Stimulated activated CD4-positive, alpha-beta T cell treated with anti-CD3 and anti-CD28 coated beads, TNF-alpha, amount 100 ng/mL, for 1 hour (primary cell): ENCODE measurements at places on chromosomes 12 and 14.

DNA sequence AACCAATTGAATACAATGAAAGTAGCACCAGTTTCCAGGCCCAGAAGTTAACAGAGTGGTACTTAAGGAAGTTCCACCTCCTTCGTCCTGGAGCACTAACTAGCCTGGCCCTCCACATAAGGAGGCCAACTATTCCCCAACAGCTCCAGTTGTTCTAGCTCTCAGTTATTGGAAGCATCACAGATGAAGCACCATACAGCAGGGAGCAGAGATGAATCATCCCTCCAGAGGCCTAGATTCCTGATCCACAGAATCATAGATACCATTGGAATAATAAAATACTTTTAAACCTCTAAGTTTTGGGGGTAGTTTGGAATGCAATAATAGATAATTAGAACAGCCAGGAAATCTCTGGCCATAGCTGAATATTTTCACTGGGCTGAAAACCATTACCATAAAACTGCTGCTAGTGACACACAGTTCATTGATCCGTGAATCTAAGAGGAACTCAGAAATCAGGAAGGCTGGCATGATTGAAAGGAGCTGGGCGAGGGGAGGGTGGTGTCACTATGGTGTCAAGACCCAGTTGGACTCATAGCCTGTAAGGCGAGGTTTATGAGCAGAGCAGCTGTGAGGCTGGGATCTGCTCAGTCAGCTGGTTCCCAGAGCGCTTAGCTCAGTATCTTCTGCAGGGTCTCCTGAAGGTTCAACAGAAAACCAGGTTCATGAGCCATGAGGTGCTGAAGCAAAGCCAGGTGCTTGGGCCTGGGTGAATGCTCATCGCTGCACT is 371.4 kb upstream of the TMTC1 start:
- no peak for DNase-seq

DNA sequence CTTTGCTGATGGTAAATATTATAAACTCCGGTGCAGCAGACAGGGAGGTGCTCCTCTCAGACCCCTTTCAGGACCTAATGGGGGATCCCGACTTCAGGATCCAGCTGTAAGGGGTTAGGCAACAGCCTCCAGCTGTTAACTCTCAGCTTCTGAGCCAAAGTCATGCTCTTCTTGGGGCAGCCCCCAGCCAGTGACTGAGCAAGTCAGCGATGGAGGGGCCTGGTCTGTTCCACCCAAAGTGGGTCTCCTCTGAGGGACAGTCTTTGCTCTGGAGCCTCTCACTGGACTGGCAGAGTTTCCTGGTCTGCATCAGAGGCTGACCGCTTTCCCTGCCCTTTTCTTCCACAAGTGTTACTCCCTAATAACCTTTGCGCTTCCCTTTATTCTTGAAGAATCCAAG is 184.2 kb upstream of the DIO3 start:
- no peak for DNase-seq

DNA sequence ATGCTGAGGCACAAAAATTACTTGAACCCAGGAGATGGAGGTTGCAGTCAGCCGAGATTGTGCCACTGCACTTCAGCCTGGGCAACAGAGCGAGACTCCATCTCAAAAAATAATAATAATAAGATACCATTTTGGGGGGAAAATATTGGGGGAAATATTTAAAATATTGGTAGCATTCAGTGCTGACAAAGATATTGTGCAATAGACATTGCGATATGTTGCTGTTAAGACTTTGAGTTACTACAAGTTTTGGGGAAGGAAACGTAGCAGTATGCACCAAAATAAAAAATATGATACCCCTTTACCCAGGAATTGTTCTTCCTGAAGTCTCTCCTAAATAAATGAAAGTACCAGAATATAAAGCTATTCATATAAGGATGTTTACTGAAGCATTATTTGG is 37.7 kb upstream of the MYBPC1 start:
- no peak for DNase-seq

DNA sequence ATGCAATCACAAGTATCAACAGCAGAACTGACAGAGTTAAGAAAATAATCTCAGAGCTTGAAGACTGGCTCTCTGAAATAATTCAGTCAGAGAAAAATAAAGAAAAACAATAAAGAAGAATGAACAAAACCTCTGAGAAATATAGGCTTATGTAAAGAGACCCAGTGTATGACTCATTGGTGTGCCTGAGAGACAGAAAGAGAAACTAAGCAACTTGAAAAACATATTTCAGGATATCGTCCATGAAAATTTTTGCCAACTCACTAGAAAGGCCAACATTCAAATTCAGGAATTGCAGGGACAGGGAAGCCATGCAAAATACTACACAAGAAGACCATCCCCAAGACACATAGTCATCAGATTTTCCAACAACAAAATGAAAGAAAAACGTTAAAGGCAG is 56.2 kb downstream of the APOBEC1 start:
- DNase-seq: no peak

- DNase-seq: no peak
These were observed 27.0 kb upstream of the TMEM260 start for GRCh38 chr14:56552615-56553014.
